IPS DF 6.9 (cell line): ENCODE measurements at places on chromosomes 5 and 9.

DNA sequence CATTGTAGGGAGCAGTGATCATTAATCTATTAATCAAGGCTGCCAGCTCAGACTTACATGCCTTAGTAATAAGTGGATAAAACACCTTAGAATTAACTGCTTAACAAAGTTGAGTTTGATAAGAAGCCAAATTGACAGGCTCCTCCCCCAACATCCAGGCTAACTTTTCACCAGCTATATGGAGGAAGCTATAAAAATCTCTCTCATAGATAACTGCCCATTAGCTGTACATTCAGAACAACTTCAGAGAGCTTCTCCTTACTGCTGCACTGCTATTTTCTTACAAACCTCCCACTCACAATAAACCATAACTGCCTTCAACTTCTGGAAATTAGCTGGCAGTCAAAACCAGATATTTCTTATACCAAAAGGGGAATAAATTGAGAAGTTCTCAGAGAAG, 364.1 kb downstream of the PRELID2 start:
- no peak for DNase-seq

GRCh38 chr5:108028412-108028811, 353.5 kb downstream of the FBXL17 start:
- DNase-seq: no peak

- no peak for DNase-seq
Measured at GRCh38 chr9:107983762-107984161, 494.2 kb upstream of the KLF4 start.

GRCh38 chr5:57566914-57567313, 84.3 kb upstream of the ACTBL2 start:
- no peak for DNase-seq

DNA sequence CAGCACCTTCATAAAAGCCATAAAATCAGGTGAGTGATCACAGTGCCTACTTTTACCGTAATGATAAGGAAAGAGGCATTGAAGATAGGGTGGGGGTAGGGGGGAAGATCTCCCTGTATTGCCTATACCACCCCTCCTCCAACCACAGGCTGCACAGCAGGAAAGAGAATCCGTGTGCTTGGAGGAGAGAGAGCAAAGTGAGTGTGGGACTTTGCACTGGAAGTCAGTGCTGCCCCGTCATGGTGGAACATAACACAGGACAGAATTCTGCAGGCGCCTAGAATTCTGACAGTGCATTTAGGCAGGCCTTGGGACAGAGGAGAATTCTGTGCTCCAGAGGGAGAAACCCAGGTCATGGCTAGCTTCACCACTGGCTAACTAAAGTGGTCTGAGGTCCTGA, 3.5 kb upstream of the C5 start:
- DNase-seq: no peak

DNA sequence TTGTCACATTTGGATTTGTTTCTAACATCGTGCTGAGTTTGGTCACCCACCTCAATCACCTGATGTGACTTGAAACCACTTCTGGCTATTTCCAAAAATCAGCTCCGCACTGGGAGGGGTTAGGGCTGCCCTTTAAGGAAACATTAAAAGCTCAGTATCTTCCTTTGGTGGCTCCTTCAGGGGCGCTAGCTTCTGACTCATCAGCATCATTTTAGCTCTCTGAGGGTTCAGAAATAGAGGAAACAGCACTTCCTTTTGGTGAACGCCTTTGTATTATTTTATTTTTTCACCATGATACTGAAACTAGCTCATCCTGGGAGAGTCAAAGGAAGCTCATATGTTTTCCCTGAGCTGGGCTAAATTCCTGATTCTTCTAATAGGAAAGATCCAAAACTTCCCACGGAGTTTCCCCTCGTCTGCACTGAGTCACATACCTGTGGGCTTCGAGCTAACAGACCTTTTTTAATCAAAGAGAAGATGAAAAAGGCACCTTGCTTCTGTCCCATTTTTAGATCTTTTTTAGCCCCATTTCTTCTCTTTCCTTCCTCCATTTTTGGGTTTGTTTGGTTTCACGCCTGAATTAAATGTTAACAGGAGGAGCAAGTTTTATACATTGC, 48.2 kb downstream of the ROPN1L start:
- no peak for DNase-seq

DNA sequence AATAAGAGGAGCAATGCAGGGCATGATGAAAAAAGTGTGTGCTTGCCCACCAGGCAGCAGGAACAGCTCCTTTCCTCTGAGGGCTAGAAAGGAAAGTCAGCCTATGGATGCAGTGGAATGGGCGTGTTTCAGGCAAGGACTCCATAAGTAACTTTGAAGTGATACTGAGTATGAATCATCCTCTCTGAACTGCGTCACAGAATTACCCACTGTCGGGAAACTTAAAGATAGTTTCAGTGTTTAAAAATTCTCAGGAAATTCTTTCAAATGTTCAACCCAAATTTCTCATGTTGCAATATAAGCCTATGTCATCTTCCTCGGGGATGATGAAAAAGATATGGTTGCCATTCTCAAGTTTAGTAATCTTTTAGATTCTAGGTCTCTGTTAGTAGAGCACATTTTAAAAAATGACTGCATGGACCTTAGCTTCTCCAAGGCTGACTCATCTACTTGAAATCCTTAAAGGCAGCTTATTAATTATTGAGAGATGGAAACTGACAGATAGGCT, 27.7 kb downstream of the PTCD2 start:
- DNase-seq: no peak

GRCh38 chr9:78031444-78031892, at the start of gene GNAQ:
GNAQ (minus strand) TSS chr9:78031811; CDS start chr9:78031235, 576 bp downstream.
- no peak for DNase-seq

GRCh38 chr5:113142186-113142585, 165.6 kb downstream of the DCP2 start:
- DNase-seq: no peak

GRCh38 chr5:52740007-52740406, 47.7 kb upstream of the ITGA1 start:
- no peak for DNase-seq

GRCh38 chr5:60841361-60841760, 2.7 kb downstream of the ELOVL7 start:
- DNase-seq: no peak

DNA sequence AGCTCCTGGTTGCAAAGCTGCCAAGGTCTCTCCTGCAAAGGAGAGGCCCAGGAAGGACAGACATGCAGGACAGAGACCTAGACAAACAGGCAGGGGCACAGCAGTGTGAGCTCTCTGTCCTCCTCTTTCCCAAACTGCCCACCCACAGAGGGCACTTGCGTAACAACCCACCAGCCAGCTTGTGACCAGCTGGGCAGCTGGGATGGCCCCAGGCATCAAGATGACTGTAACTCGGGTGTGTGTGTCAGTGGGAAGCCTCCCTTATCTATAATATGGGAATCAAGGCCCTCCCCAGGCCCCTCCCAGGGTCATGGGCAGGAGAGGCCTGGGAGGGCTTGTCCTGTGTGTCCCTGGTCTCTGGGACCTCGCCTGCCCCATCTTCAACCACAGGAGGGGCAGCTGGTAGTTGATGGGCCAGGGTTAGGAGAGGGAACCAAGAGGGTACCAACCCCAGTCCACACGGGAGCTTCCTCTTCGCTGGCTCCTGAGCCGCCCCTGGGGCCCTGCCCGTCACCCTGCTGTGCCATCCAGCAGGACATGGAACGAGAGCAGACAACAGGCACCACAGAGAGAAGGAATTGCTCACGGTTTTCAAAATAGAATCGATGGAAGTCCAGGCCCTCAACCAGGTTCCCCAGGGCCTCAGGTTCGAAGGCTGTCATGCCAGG, 37.9 kb downstream of the SLC6A7 start:
- DNase-seq: no peak

GRCh38 chr9:84819491-84819991, 150.0 kb downstream of the NTRK2 start:
- DNase-seq: peak; percentile 16

DNA sequence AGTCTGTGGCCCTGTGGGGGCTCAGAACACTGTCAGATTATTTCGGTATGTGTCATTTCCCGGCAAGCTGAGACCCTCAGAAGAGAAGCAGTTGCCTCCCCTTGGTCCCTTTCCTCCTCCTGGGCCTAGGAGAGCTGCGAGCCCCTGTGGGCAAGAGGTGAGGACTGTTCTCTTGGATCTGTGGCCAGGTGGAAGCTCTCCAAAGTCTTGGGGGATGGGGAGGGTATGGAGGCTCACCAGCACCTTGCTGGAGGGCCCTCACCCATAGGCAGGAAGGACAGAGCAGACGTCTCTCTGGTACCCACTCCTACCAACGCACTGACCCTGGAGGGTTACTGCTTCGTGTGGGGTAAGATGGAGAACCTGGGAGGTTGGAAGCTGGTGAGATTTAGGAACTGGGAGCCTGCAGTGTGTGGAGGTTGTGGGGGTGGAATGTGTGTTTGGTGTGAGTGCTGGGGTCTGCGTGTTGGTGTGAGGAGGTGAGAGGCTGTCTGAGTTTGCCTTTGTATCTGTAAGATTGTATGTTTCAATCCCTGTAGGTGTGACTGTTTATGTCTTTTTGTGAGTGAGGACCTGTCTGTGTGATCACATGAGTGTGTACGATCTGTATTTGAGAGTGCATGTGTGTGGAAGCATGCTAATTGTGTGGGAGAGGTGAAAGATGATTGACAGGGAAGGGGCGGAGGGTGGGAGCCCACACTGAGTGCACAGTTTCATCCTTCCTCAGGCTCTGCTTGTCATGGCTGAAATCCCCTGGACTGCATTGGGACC, 52.4 kb upstream of the PSD2 start:
- no peak for DNase-seq

DNA sequence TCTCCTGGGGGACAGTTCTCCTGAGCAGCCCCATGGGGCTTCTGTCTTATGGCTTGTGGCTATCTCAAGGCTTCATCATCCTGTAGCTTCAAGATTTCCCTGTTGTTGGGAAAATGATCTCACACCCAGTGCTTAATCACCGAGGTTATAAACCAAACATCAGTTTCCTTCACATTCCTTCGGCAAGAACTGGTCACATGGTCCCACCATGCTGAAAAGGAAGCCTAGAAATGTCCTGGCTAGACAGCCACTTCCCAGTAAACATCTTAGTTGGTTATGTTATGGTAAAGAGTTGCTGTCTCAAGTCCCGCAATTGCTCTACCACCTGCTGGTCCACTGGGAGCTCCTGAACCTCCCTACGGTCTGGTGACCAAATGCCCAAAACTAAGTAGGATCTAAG, 66.0 kb downstream of the RAB3C start:
- no peak for DNase-seq

- no peak for DNase-seq
Measured at GRCh38 chr9:18849890-18850677, 182.9 kb downstream of the SAXO1 start.

GRCh38 chr5:141705469-141705868, 23.4 kb upstream of the ARAP3 start:
- no peak for DNase-seq

GRCh38 chr5:117058740-117059139, 484.1 kb upstream of the SEMA6A start:
- DNase-seq: no peak

DNA sequence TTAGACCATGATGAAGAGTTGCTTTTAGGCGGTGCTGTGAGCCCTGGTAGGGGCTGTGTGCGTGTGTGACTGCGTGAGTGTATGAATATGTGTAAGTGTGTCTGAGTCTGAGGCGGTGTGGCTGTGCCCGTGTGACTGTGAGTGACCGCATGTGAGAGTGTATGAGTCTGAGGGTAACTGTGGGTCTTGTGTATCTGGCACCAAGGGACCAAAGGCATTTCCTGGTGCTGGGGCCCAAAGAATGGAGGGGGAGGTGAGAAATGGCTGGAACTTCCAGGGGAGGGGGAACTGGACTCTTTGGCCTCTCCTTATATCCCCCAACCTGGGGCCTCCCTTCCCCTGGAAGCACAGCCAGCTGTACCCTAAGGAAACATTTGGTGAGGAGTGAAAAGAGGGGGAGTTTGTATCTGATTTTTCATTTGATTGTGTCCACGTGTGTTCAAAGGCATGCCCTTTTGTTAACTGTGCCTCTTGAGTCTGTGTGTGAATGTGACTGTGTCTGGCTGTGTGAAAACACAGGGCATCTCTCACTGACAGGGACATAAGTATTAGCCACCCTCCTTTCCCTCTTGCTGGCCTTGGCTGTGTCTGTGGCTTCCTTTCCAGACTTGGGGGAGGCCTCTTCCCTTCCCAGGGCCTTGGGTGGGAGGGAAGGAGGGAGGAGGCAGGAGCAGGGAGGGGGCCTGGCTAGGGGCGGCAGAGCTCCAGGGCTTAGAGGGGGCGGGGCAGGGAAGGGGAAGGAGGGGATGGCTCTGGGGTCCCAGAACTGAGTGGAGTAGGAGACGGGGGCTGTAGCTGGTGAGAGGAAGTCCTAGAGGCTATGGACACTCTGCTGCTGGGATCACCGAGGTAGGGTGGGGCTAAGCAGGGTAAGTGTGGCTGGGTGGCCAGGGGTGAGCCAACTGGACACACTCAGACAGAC, 1.4 kb downstream of the IL11RA start:
- DNase-seq: no peak

DNA sequence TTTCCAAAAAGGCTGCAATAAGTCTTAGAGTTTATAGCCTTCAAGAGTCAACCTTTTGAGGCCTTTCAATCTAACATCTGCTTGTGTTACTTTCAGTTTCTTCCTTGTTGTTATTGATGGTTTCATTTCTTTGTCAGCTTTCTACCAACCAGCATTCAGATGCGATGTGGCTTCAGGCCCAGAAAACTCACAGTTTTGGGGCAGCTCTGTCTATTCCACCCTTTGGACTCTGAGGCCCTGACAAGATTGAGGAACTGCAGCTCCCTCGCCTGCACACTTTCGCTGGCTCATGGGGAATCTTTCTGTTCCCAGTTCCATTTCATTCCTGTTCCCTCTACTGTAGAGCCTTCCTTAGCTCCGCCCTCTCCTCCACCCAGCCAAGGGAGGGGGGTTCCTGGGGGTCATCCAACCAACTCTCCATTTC, 13.3 kb upstream of the WHRN start:
- no peak for DNase-seq

DNA sequence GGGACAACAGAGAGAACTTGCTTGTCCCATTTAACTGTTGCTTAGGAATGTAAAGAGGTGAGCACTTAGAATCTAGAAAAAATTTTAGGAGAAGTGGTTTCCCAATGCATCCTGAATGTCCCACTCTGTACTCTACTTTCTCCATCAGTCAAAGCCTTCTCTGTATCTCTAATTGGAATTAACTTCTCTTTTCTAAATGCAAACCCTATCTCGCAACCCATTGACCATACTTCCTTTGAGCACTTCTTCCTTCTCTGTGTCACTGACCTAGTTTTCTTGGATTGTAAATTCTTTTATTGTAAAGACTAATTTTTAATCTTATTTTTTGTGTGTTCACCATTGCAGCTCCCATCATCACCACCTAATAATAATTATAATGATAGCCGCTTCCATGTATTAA, 33.3 kb downstream of the ADRB2 start:
- no peak for DNase-seq

- no peak for DNase-seq
Measured at GRCh38 chr5:40485021-40485998, 194.4 kb upstream of the PTGER4 start.

DNA sequence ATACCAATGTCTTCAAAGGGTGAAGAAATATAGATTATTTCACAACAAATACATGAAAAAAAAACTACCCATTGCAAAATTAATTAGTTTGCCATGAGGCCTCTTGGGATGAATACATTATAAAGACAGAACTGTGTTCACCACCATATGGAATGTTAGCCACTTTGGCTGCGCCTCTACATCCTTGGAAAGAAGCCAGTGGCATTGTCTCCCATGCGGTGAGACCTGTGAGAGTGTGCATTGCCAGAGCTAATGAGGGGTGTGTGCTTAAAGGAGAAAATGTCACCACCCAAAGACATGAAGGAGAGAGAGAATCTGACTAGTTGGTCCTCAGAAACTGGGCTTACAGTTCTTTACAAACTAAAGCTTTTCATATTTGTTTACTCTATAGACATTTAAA, 110.6 kb downstream of the PLPPR1 start:
- DNase-seq: no peak

GRCh38 chr9:135724186-135724787, 22.3 kb downstream of the KCNT1 start:
- DNase-seq: no peak

- DNase-seq: no peak
Measured at GRCh38 chr5:132883261-132883834, 9.9 kb downstream of the LEAP2 start.
